ENCODE measurements at places on chromosomes 4 and X.
A peak's percentile ranks its signal among the peaks of the same experiment; 100 is the strongest.

DNA sequence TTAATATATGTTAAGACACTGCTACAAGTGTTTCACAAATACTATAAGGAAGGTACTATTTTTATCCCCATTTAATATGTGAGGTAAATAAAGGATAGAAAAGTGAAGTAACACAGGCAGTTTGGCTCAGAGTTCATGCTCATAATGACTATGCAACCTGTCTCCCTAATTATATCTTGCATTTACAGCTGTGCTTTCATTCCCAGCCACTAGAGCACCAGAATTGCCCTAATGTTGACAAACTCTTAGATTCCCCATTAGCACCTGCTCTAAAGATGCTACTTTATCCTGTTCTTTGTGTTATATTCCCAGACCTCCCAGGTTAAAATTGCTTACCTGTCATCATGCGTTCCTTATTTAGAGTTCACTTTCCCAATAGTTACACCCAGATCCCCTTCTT is 833.6 kb downstream of the CCSER1 start:
- DNase-seq, result peak; percentile 23

DNA sequence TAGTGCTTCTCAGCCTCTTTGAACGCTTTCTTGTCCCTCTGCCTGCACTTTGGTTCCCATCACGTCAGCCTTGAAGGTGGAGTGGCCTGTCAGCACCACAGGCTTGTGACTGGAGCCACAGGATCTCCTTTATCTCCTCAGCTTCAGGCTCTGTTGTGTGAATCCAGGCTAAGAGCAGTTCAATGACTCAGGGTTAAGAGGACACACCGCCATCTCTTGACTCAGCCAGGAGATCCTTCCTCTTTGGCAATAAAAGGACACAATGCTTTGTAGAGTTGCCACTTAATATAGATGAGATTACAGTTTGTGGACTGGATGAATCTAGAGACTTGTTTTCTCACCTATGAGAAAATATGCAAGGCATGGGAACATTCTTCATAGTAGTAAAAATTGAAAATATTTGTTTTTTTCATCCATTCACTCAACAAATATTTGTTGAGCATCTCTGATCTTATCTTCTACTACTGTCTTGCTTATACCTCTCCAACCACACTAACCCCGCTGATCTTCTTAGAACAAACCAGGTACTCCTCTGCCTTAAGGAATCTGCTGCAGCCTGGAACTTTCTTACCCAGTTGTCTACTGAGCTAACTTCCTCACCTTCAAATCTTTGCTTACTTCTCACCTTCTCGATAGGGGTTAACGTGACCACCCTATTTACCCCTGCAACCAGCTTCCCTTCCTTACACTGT is 62.3 kb downstream of the UCHL1 start:
- no peak for DNase-seq

DNA sequence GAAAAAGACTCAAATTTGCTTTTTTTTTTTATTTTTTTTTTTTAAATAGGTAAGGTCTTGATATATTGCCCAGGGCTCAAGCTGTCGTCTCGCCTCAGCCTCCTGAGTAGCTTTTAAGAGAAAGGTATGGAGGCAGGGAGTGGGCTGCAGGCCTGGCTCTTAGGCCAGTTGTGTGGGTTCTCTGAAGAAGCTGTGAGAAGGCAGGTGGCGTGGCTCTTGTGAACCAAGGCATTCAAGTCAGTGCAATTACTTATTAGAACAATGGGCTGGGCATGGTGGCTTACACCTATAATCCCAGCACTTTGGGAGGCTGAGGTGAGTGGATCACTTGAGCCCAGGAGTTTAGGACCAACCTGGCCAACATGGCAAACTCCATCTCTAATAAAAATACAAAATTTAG is 244.0 kb upstream of the SFRP2 start:
- DNase-seq, result no peak

GRCh38 chr4:1850276-1850675 is 5.7 kb downstream of the LETM1 start:
- DNase-seq, result no peak

DNA sequence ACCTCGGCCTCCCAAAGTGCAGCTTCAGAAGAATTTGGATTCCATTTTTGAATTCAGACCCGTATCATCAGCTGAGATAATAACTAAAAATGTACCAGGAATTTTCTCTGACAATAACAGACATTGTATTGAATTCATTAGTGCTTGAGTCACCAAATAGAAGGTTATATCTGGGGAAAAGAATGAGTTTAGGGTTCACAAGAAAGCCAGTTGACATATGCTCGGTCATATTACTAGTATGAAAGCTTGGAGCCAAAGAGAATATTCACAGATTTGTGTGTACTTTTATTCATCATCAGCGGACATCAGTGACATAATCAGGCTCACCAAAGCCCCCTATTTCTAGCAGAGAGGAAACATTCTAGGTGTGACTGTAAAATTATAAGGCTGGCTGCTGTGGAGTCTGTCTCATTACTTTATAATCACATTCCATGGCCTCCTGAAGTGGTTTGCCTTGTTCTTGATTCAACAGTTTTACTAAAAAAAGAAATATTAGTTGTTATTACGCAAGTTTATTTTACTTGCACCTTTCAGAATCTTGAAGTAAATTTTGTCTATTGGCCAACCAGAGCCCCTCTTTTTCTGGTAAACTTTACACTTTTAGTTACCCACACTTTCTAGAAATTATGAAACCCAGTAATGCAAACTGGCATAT is 14.6 kb upstream of the DCTD start:
- no peak for DNase-seq

DNA sequence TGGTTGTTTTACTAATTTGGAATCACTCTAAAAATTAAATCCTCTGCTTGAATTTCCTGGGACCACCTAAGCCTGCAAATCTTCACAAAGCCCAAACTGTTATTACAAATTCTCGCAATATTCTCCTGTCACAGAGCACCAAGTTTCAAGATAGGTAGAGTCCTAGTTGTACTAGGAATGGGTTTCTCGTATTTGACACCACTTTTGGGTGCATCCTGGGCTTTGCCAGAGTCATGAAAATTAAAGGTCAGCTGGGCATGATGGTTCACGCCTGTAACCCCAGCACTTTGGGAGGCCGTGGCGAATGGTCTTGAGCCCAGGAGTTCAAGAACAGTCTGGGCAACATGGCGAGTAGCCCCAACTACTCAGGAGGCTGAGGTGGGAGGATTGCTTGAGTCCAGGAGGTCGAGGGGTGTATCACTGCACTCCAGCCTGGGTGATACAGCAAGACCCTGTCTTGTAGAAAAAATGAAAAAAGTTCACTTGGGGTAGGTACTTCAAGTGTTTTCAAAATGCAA is 30.6 kb upstream of the MANBA start:
- DNase-seq, result no peak

GRCh38 chrX:40097504-40098263 is at the start of gene BCOR:
TSS of gene BCOR (minus strand) at chrX:40097958. CDS start at chrX:40077929, 20,029 bp downstream.
- DNase-seq, result no peak

DNA sequence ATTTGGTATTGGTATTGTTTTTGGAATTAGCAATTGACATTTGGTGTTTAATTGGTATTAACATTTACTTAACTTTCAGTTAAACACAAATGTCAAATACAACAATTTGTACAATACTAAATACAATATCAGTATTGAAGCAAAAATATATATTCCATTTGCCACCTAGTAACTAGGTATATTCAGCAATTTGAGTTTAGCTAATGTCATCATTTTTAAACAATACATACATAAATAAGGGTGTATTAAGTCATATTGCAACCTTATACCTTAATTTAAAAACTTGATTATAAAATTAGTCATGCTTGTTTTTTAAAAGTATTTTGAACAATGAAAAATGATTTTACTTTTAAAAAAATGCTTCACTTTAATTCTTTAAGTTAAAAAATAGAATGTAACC is 53.3 kb downstream of the FBXO8 start:
- no peak for DNase-seq

- DNase-seq, result no peak
Observed at GRCh38 chr4:182809417-182810102, 107.6 kb downstream of the DCTD start.

GRCh38 chrX:116198810-116199209 is 28.3 kb downstream of the AGTR2 start:
- no peak for DNase-seq

DNA sequence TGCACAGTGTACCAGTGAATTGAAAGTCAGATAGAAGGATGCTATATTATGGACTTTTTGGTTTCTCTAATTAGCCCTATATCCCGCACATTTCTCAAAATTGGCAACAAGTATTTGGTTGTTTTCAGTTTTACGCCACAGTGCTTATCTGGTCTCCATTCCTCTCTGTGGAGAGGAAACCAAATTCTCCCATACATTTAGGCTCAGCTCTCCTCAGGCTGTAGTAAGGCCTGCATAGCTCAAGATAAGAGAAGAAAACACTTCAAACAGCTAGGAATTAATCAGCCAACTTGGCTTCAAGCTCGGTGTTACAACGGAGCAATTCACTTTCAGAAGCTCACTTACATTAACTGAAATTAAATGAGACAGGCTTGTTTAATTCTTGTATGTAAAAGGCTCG is 263.2 kb downstream of the PDHA2 start:
- no peak for DNase-seq

DNA sequence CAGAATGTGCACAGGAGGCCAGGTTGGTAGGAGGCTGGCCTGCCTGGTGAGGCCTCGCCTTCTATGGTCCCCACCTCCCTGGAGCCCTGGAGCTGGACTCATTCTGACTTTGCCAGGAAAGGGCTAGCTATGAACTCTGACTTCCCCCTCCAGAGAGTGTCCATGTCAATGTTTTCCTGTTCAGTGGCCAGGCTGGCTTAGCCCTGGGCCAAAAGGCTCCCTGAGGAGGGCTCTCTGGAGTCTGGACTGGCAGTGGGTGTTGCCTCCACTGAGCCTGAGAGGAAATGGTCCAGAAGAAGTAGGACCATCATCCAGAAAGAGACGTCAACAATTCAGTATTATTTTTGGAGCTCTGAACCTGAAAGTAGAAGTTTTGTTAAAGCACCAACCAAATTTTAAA is 178.7 kb downstream of the CHIC2 start:
- DNase-seq, result no peak

DNA sequence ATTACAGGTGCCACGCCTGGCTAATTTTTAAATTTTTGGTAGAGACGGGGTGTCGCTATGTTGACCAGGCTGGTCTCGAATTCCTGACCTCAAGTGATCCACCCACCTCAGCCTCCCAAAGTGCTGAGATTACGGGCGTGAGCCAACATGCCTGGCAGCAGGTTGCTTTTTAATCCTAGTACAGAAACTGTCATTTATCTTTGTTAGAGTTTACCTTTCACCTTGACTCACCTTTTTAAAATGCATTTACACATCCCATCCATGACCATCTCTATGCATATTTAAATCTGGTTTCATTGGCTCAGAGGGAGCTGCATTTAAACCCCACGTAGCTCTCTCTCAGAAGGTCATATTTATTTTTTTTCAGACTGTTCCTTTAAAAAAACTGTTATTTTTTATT is 31.9 kb downstream of the SLC16A2 start:
- no peak for DNase-seq

DNA sequence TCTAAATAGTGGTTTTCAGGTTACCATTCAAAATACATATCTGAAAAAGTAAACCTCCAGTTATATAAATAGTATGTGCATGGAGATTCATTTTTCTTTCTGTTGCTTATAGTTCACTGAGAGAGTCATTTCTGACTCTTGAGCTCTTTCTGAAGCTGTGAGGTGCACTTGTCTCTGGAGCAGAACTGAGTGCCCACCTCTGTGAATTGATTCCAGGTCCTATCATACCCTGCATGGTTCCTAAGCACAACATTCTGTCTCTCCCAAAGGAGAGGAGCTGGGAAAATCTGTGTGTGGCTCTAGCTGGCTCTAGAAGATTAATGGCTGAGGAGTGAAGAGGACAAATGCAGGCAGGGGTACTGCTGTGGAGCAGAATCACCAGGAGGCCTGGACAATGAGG is 161.6 kb upstream of the HCCS start:
- DNase-seq, result no peak

DNA sequence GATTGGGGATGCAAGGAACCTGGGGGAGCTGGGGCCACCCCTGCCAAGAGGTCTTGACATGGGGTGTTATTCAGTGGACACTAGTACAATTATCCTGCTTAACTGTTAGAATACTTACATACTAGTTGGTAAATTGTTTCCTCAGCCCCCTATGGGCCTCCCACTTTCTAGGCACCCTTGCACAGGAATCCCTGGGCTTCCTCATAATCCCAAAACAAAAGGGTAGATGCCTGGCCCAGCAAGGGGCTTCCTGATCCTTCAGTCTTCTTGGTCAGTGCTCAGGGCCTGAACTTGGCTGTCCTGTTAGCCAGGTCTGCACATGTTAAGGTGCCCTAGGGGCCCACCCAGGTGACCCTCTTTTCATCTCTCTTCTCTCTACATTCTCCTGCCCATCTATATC is 48.7 kb upstream of the MSX1 start:
- no peak for DNase-seq

- no peak for DNase-seq
Observed at GRCh38 chr4:118752551-118752950, 67.4 kb downstream of the METTL14 start.

DNA sequence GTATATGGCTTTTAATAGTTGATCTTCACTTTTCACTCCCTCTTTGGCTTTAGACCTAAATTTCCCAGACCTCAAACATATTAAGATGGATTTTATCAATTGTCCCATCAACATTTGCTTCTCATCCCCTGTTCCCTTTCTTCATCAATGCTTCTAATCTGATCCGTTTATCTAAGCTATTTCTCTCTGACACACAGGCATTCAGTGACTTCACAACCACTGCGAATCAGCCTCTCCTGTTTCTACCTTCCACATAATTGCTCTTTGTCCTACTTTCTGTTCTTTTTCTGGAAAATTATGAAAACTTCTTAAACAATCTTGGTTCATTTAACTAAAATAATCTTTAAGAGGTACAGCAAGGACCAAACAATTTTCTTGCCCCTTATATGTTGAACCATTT is 115.2 kb downstream of the GLRA3 start:
- DNase-seq, result no peak

GRCh38 chrX:1153940-1154339 is 58.5 kb downstream of the CRLF2 start:
- no peak for DNase-seq

DNA sequence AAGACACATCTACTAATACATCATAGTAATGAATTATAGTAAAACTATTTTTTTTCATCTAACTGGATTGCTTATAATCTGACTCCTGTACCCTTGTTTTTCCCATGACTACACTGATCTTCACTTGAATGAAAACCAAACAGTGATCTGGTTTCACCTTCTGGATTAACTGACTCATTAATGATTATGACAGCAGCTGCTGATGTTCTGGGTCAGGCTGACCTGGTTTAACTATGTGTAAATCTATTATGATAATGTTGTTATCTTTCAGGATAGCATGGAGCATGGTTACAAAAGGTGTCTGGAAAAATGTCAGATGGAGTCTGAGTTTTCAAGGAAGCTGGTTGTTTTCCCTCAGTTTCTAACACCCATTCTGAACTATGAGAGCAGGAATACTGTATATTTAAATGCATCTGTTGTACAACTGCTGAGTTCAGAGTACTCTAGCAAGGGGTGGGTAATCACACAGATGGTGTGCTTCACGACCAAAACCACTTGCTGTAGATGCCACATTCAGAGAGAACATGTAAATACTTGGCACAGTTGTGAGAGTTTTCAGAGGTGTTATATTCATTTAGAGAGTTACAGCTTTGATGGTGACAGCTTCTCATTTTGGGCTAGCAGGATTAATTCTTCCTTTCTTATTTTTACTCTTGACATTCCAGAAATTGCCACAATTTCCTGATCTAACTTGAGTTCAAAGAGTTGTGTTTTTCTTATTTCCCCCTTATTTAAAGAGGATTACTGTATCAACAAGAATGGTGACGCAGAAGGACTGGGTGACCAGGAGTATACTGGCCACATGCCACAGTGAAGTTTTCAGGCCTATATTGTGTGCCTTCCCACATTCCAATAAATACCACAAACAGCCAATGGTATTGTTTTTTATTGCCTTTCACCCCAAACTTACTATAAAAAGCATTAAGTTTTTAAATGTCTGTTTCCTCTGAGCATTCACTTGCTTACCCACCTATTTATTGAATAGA is 249.7 kb upstream of the TET2 start:
- DNase-seq, result no peak
